ENCODE measurements at places on chromosomes 16 and 17.

DNA sequence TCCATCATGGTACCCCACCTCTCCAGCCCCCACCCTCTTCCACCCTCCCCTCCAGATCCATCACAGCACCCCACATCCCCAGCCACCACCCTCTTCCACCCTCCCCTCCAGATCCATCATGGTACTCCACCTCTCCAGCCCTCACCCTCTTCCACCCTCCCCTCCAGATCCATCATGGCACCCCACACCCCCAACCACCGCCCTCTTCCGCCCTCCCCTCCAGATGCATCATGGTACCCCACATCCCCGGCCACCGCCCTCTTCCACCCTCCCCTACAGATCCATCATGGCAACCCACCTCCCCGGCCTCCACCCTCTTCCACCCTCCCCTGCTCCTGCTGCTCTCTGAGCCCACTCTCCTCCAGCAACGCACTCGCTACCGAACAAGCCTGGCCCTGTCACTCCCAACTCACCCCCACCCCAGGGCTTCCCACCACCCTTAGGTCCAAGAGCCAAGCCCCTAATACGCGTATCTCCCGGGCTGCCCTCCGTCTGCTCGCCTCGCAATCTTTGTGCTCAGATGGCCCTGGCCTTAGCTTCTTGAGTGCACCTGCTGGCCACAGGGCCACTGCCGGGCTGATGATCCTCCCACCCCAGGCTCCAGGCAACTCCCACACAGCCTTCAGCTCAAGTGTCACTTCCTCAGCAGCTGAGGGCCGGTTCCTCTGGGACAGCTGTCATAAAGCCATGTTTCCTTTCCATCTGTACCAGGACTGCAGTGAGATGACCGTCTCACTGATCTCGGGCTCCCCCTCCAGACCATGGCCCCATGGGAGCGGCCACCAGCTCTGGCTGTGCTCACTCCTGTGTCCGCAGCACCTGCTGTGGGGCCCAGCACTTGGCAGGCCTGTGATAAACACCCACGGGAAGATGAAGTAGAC, 25.5 kb downstream of the KDM8 start:
- DNase-seq = no peak

DNA sequence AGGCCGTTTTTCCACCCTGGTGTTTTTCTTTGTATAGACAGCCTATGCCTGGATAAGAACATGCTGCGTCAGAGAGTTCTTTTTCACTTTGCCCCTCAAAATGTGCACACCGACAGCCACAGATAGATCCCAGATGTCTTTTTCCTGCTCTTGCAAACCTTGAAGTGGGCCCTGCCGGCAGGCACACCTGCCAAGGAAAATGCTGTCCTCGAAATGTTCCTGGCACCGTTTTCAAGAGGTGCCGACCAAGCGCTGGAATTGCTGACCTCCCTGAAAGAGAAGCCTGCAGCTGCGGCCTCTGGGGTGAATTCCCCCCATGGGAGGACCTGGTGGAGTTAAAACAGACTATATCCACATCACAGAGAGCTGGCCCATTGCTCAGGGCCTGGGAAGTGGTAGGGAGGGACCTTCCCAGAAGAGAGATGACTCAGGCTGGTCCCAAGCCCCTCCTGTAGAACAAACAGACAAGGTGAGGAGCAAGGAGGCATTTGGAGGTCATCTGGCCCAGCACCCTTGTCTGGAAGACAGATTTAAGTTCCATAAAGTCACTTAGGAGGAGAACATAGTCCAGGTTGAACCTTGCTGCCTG, 668.1 kb downstream of the MAF start:
- no peak for DNase-seq

DNA sequence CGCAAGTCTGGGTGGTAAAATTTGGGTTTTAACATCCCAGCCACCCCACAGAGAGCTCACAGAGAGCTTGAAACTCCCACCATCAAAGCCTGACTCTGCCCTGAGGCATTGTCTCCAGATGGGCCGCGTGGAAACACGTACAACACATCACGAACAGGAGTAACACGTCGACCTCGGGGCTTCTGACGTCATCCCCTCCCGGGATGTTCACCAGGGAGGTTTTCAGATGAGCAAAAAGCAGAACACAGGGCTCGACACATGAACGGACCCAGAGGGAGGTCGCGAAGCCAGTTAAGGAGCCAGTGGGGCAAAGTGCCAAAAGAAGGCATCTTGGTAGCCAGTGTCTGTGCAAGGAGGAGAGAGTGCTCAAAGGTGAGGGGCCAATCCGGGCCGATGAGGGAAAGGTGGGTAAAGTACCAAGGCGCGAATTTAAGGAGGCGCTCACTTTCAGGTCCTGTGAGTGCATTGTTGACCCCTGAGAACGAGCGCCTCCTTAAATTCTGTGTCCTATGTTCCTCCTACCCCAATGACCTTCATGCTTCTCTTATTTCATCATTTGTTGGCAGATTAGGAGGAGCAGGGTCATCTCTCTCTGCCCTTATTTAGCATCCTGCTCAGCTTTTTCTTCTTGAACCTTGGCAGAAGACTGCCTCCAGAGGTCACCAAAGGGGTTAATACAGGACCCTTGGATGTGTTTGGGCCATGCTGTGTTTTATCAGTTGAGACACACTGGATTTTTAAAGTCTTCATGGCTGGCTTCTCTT, 5.6 kb downstream of the RCVRN start:
- no peak for DNase-seq

- no peak for DNase-seq
Measured at GRCh38 chr17:21240369-21241055, 12.7 kb downstream of the NATD1 start.

DNA sequence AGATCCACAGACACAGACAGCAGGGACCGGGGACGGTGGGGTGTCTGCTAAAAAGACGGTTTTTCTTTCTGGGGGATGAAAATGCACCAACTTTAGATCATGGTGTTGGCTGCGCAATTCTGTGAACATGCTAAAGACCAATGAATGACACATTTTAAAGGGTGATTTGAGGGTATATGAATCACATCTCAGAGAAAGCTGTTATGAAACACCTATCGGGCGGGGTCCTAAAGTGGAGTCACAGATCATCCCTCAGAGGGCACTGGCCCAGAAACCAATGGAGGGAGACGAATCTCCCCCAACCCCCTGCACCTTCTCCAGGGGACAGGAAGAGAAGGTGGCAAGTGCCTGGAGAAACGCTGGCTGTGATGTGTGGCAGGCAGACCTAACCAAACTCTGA, 26.0 kb downstream of the KLHDC4 start:
- DNase-seq = no peak

GRCh38 chr16:77938913-77939312, 83.4 kb upstream of the CLEC3A start:
- DNase-seq = no peak

- no peak for DNase-seq
Measured at GRCh38 chr17:4393806-4394205, 27.3 kb upstream of the UBE2G1 start.

DNA sequence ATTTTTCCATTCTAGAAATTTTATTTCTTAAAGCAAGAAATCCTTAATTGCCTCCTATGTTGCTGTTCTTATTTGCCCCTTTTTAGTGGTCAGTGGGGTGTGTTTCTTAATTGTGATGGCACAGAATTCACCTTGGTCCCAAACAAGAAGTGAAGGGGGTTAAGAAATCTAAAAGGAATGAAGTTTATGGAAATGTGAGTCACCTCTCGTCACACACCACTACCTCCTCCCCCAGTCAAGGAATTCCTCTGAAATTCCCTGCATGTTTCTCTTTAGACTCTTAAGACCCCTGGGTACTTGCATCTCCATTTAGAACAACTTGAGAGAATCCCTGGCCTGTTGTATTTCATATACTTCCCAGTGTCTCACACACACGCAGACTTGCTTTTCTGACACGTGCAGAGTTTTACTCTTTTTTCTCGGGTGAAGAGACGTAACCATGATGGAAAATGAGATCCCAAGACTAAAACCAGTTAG, 247.4 kb downstream of the PRKCA start:
- no peak for DNase-seq

DNA sequence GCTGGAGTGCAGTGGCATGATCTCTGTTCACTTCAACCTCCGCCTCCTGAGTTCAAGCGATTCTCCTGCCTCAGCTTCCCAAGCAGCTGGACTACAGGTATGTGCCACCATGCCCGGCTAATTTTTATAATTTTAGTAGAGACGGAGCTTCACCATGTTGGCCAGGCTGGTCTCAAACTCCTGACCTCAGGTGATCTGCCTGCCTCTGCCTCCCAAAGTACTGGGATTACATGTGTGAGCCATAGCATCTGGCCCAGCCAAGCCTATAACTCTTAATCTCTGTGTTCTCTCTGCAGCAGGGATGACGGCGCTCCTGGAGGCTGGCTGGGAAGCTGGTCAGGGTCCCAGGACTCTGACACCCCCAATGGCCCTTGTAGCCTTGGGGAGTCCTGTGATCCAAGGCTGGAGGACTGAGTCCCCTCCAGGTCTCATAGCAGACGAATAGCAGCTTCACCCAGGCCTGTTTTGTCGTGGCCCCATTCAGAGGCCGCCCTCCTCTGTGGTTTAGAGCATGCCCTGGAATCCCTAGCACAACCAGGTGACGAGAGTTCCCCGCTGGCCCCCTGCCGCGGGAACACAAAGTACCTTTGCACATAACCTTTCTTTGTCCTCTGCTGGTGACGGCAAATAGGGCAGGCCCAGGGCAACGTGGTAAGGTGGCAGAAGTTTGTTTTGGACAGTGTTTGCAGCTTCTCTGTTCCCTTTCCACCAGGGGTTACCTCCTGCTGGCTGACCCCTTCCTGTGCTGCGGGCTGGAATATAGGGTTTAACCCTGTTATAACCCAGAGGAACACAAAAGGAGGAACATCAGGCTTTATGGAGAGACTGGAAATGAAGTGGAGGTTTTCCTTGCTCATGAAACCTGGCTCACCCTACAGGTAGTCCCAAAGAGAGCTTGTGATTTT, 43.0 kb upstream of the TOB1 start:
- DNase-seq = peak; percentile 56

DNA sequence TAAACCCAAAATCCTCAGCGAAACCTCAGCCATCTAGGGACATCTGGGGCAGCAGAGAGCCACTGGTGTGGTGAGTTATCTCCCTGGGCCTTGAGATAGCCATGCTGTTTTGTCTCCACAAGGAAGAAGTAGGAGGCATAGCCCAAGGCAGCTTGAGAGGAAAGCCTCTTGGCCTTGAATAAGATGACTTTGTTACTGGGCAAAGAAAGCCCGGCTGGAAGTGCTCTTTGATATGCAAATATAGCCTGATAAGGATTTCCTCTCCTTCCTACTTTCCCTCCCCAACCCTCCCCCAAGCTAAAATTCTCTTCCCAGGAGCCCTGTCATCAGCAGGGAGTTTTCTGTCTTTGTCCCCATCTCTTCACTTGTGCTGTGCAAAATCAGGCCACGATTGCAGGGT, 694.4 kb downstream of the MAF start:
- no peak for DNase-seq

GRCh38 chr16:35377142-35377541, 1917.7 kb downstream of the TP53TG3F start:
- DNase-seq = no peak

GRCh38 chr17:9798724-9799123, 7.3 kb upstream of the DHRS7C start:
- no peak for DNase-seq

DNA sequence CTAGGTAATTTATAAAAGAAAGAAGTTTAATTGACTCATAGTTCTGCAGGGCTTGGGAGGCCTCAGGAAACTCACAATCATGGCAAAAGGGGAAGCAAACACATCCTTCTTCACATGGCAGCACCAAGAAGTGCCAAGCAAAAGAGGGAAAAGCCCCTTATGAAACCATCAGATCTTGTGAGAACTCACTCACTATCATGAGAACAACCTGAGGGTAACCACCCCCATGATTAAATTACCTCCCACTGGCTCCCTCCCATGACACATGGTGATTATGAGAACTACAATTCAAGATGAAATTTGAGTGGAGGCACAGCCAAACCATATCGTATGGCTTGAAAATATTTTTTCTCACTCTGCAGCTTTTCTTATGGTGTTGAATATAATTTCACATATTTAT, 151.7 kb downstream of the ANKFN1 start:
- DNase-seq = no peak

DNA sequence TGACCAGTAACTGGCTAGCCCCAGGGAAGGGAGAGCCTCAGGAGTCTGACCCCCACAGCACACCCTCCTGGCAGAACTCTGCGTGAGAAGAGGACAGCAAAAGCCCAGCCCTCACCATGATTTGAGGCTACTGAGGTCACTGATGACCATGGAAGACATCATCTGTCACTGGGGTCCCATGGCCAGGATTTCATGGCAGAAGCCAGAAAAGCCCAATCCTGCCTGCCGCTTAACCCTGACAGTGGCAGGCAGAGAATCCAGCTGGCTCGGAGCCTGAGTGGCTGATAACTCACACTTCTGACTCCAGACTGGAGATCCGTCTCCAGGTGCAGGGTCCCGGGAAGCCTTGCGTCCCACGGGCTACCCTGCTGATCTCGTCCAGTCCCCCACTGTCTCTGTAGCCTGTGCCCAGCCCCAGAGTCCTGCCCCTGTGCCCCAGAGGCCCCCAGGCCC, 17.5 kb downstream of the GRIN2C start:
- no peak for DNase-seq

- no peak for DNase-seq
Measured at GRCh38 chr16:49498264-49498663, 124.7 kb downstream of the C16orf78 start.

- DNase-seq = peak; percentile 13
Measured at GRCh38 chr16:88289968-88290401, 92.8 kb upstream of the ZNF469 start.

DNA sequence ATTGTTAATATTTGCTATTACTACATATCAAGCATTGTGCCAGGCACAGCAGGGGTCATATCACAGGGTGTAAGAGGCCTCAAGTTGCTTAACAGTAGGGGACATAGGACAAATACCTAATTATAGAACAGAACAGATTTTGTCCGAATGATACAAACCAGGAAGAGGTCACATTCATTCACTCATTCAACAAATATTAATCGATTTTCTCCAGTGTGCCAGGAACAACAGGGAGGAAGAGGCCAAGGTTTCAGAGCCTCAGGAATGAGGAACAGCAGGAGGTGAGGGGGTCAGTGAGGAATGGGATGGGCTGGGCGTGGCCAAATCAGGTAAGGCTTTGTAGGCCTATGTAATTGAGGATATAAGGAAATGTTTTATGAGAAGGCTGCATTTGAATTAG, 11.2 kb upstream of the CHST4 start:
- no peak for DNase-seq

GRCh38 chr16:83482545-83483162, 325.1 kb upstream of the HSBP1 start:
- DNase-seq = no peak

GRCh38 chr17:63910096-63910495, 962 bp downstream of the CSHL1 start:
- peak; percentile 10 for DNase-seq

- DNase-seq = no peak
Measured at GRCh38 chr16:64047878-64048277, 1074.0 kb downstream of the CDH11 start.

DNA sequence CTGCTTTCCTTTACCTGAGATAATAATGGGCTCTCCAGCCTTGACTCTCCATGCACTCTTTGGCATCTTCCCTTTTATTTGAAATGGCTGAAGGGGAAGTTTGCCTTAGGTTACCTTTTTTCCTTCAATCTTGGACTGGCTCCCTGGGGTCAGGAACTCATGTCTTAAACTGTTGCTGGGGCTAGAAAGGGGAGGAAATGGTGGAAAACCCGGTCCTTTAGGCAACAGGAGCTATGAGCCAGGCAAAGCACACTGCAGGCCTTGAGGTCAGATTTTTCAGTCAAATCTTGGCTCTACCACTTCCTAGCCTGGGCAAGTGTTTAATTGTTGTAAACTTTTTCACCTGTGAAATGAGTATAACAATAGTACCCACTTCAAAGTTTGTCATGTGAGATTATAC, 30.2 kb downstream of the MINK1 start:
- DNase-seq = no peak

All from activated naive CD4-positive, alpha-beta T cell treated with anti-CD3 and anti-CD28 coated beads, Interleukin-2, amount 10 ng/mL, durations not matched to agents 7 days and 5 days (primary cell).